A549 (cell line): ENCODE measurements at places on chromosomes 7 and 10. TPM values are rescaled to one million over a fixed set of nuclear protein-coding genes. Genes with fewer than 3 reads are reported as not detected.

GRID1 gene
- 0.10 to 0.14 TPM (median 0.12 TPM) in 3 replicates for polyA plus RNA-seq

CRYGN gene
- polyA plus RNA-seq: 0.07 TPM in 1 of 3 replicates, not detected in the others

NOD1 gene
- 4.1 to 5.1 TPM (median 4.8 TPM) in 3 replicates for polyA plus RNA-seq

LRRD1 gene
- polyA plus RNA-seq: not detected in 3 replicates

CALHM1 gene
- polyA plus RNA-seq: not detected in 3 replicates

CCDC146 gene
- 1.4 to 2.0 TPM (median 1.6 TPM) in 3 replicates for polyA plus RNA-seq

GNGT1 gene
- not detected in 3 replicates for polyA plus RNA-seq

NEURL1 gene
- 0.12 to 0.37 TPM (median 0.26 TPM) in 3 replicates for polyA plus RNA-seq

MEIG1 gene
- 0.41 to 1.9 TPM (median 0.66 TPM) in 3 replicates for polyA plus RNA-seq
